Activated naive CD4-positive, alpha-beta T cell treated with anti-CD3 and anti-CD28 coated beads, Interleukin-2, amount 10 ng/mL, durations not matched to agents 7 days and 5 days (primary cell): ENCODE measurements at places on chromosomes 2 and 18.

DNA sequence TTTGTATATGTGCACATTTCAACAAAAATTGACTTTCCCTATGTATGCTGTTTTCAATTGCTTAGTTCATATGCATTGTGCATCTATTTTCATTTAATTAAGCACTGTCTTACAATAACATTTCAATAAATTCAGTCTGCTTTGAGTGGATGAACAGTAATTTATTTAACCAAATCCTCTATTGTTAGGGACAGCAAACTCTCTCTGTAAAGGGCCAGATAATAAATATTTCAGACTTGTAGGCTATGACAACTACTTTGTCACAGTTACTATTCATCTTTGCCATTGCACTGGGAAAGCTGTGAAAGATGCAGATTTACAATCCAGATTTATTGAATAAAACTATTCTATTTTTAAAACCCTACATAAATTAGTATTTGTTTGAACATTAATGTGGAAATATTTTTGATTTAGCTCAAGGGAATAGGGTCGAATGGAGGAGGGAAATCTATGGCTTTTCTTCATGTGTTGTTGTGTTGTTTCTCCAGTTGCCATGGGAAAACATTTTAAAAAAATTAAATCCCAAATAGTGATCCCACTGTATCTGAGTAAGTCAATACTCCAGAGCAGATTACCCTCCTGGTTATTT, 14.2 kb upstream of the RAB27B start:
- DNase-seq = no peak

GRCh38 chr18:26422472-26423162, 125.7 kb downstream of the KCTD1 start:
- DNase-seq = no peak

- no peak for DNase-seq
Observed at GRCh38 chr18:59516356-59517155, 157.5 kb upstream of the LMAN1 start.

DNA sequence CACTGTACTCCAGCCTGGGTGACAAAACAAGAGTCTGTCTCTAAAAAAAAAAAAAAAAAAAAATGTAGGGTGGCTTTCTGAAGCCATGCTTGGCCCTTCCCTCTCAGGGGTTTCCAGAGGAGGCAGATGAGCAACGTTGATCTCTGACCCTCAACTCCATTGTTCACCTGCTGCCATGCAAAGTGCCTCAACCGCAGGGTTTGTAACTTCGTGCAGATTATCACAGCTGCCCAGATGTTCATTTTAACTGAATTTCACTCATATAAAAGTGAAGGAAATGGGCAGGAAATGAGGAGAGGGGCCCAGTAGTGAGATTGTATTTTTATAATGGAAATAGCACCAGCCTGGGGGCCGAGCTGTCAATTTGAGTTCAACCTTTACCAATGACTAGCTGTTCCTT, 14.9 kb upstream of the B3GNT2 start:
- DNase-seq = no peak

- no peak for DNase-seq
Observed at GRCh38 chr2:137379186-137379585, 585.1 kb upstream of the HNMT start.

- DNase-seq = no peak
Observed at GRCh38 chr18:9428301-9428706, 47.0 kb upstream of the RALBP1 start.

- no peak for DNase-seq
Observed at GRCh38 chr18:62164855-62165487, 21.9 kb downstream of the PIGN start.

GRCh38 chr2:227482638-227483340, 10.8 kb downstream of the AGFG1 start:
- no peak for DNase-seq

- no peak for DNase-seq
Observed at GRCh38 chr2:5946225-5947115, 254.3 kb downstream of the SOX11 start.

GRCh38 chr2:45074713-45075112, 65.5 kb upstream of the SIX2 start:
- DNase-seq = no peak

DNA sequence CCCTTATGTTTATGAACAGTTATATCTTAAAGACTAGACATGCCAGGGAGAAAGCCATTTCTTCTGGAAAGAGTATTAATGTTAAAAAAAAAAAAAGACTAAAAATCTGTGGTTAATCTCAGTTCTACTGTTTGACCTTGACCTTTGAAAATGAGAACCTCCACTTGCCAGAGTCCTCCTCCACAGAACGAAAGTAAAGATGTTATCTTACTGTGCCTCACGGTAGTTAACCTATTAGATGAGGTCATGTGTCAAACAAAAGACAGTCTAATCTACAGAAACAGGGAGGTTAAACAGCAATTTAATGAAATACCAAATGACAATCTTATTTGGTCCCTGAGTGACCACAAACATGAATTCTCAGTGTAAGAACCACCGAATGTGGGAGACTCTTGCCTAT, 51.2 kb downstream of the SLC14A2 start:
- DNase-seq = no peak

- no peak for DNase-seq
Observed at GRCh38 chr2:154433010-154433409, 265.5 kb upstream of the KCNJ3 start.
